GM12892 (cell line): ENCODE measurements at places on chromosomes 5 and 9.

DNA sequence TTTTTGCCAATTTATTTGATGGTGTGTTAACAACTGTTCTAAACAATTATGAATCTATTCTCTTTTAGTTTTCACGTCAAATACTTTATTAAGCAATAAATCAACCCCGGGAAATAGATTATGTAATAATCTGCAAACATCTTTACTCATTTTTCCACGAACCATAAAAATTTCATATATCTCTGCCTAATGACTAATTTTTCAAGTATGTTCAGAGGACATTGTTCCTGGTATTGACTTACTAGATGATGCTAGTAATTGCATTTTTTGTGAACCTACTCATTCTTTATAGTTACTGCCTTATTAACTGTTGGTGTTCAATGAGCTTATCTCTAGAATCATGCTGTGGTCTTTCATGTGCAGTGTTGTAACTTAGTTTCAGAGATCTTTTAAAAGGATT, 41.0 kb upstream of the FBN2 start:
- DNase-seq: no peak

DNA sequence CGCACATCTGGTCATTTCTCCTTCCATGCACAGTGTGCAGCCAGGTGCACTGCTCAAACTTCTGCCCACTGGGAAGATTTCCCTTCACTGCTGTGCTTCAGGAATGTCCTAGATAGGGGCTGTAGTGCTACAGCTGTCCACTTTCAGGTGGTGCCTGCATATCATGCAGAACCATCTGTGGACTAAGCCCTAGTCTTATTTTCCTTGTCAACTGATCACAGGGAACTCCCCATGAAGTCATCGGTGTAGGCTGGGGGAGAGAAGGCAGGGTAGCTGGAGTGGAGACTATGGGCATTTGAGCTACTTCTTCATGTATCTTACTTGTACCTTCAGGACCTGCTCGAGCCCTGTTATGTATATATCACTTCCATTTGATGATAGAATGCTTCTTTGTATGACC, 150.9 kb upstream of the PLCXD3 start:
- DNase-seq: no peak

- DNase-seq: no peak
Measured at GRCh38 chr9:108688051-108688450, 167.7 kb downstream of the ACTL7B start.

GRCh38 chr9:76730801-76731200, 33.4 kb upstream of the PCA3 start:
- DNase-seq: no peak

- no peak for DNase-seq
Measured at GRCh38 chr9:36594213-36594612, 21.5 kb downstream of the MELK start.
